RPMI8226 (cell line): ENCODE measurements at places on chromosomes 4 and X.

GRCh38 chrX:44400588-44400987 is 57.1 kb upstream of the EFHC2 start:
- no peak for DNase-seq

GRCh38 chrX:10514891-10515290 is 105.5 kb downstream of the MID1 start:
- no peak for DNase-seq

DNA sequence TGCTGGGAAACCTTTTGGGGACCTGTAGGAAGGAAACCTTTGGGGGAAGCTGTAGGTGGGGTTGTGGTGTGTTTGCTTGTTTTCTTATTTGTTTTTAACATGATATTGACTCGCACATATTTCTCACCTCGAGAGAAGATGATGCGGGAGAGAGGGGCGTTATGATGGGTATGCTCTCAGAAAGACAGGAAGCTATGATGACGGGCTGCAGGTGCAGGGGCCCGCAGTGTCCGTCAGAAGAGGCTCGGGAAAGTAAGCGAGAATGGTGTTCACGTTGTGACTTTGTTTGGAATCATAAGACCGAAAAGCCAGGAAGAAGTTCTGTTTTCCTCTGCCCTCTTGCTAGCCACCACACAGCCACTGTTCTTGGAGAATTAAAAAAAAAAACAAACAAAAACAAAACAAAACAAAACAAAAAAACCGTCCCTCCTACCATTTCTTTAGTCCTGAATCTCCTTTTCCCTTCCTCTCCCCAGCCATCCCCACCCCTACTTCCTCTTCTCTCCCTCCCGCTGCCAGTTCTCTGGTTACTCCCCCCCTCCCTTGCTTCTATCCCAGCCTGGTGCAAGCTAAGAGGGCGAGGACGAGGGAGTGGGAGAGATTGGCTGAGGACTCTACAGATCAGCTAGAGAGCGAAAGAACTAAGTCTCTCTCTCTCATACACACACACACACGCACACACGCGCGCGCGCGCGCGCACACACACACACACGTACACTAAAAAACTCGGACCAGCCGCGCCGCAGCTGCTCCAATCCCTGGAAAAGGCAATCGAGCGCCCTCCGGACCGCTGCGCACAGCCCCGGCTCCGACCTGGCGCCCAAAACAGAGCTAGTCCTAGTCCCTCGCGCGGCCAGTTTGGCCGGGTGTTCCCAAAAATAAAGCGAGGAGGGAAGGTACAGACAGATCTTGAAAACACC is at the start of gene BMP3:
Gene BMP3 (plus strand): TSS at position 648 of the 920 bp plus-strand sequence. CDS start 577 bp downstream, outside the sequence.
- DNase-seq = no peak

DNA sequence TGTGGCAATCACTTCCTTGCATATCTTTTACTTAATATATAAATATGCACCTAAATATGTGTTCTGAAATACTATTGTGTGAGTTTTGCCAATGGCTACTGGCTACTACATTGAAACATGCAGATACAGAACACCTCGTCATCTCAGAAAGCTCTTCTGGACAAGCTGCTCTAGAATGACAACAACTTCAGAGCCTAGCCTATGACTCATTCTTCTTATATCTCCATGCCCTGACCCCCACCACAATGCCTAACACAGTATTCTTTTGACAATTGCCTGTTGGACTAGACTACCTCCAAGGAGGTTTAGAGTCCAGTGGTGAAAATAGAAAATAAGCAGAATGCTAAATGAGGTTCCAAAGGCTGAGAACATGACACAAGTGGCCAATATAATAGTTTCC is 17.6 kb upstream of the DMP1 start:
- DNase-seq = no peak
